ENCODE measurements at places on chromosomes 12 and 14.

DNA sequence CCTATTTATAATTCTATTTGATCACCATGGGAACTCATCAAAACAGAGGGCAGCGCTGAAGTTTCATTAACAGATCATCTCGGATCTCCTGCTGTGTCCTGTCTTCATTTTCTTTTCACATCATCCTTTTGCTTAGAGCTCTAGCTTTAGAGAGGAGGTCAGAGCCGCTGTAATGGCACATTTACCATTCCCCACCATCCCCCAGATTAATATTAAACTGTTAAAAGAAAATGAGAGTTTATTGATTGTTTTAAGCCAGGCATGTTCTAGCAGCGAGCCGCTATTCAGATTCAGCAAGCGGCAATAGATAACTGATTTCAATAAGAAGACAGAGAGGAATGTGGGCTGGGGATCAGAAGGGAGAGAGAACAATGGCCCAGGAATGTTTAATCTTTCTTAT lies 308.8 kb downstream of the EGLN3 start:
- no peak for DNase-seq

- DNase-seq = no peak
These were observed 27.0 kb upstream of the INSM2 start for GRCh38 chr14:35506927-35507326.

GRCh38 chr12:120121766-120122293 lies 5.3 kb upstream of the RAB35 start:
- DNase-seq = no peak

GRCh38 chr12:111642681-111643426 lies 42.9 kb downstream of the BRAP start:
- no peak for DNase-seq

DNA sequence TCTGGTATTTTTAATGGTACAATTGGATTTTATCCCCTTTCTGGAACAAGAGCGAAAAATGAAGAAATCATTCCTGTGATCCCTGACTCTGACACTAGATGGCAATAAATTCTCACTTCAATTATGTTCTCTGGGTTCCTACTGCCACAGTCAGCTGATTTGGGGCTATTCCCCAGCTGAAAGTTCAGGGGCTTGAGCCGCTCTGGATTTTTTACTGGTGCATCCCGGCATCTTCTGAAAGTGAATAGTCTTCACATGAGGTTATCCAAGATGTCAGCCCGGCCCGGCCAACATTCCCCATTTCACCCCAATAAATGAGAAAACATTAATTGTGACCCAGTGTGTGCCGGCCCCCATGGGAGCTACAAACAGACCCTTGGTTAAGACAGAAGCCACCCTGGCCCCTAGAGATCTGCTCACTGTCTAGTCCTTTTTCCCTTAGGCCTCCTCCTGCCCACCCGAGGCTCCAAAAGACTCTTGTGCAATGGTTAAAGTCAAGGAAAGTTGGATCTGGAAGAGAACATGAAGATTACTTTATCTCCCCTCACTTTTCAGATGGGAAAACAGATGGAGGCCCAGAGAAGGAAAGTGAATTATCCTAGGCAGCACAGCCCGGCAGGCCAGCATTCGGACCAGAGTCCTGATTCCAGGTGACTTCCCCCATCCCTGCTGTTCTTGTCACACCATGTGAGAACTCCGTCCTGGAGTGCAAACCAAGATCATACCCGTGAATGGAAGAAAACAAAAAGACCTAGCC lies 20.8 kb downstream of the CKAP4 start:
- no peak for DNase-seq

DNA sequence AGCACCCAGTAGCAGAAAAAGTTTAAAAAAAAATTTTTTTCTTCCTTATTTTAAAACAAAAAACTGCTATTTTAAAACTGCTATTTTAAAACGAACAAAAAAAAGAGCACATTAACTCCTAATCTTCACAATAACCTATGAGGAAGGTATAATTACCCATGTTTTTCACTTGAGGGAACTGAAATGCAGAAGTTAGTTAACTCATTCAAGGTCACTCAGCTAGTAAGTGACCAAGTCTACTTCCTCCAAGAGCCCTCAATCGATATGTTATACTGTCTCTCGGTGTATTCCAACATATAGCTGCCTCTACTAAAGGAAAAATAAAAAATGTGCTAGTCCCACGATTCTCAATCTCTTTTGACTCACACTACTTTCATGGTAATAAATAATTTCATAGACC lies 7.8 kb downstream of the RPAP3 start:
- no peak for DNase-seq

DNA sequence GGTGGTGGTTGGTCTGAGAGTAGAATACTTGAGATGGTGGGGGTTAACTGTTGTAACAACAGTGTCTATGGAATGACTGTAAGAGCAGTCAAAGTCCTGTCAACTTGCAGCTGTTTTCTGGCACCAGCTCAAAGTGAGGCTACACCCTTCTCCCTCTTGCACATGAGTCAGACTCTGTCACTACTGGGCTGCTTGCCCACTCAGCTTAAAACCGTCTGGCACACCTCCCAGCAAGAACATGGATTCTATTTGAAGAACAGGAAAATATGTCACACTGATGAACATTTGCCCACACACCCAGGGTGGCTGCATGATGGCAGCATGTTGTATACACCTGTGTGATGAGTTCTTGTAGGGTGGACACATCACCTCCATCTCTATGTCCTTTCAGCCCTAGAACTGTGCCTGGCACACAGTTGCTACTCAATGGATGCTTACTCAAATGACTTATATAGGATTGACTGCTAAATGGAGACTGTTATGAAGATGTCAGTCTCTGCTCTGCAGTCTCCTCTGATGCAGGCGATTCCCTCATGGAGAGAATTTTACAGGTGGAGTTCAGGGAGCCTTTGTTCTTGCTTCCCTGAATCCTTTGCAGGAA lies 19.3 kb upstream of the SERPINA6 start:
- DNase-seq = peak; percentile 17

DNA sequence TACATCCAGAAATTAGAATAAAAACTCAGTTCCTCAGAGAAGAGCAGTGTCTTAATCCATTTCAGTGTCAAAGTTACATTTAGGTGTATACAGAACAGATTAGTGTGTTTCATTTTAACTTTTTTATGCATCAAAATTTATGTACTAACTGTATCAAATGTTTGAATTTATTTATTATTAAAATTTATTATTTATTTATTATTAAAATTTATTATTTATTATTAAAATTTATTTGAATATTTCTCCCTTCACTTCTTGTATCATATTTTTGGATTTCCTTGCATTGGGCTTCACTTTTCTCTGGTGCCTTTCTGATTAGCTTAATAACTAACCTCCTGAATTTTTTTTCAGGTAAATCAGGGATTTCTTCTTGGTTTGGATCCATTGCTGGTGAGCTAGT lies 2.3 kb upstream of the TAS2R14 start:
- DNase-seq = no peak

GRCh38 chr12:105443802-105444652 lies 113.5 kb downstream of the C12orf75 start:
- DNase-seq = no peak

- no peak for DNase-seq
These were observed 285.3 kb downstream of the DAD1 start for GRCh38 chr14:22303589-22304195.

DNA sequence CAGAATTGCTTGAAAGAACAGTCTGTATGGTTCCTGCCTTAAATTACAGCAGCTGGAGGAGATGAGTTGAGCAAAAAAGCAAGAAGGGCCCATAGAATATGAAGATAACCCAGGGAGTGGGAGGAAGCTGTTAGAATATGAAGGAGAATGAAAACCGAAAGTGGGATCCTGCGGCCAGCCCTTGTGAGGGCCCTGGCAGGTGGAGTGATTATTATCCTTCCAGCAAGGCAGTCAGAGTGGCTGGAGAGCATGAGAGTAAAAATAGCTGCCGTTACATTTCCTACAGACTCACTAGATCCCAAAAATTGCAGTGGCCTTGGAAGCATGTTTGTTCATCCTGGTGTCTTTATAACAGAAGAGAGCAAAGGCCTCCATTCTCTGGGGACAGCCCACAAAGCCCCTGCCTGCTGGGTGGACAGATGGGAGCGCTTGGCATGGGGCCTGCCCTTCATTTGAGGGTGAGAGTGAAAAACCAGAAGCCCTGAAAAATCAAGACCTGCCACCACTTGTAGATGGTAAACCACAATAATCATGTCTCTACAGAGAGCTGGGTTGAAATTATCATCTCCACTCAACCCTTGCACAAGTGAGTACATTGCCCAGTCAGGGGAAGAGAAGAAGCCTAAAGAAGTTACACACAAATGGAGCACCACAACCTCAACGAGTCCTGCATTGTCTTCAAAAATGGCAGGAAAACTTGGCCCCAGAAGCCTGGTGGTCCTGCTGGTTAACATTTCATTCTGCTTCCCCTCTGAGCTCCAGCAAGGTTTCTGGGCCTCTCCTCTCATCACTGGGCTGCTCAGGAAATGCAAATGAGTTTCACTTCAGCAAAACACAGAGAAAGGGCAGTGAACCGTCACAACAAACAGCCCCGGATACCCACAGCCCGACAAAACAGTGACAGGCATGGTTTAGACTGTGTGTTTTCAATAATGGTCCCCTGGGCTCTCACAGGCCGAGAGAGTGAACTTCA lies 20.5 kb downstream of the ZDHHC22 start:
- peak; percentile 12 for DNase-seq

Measured in stimulated activated naive CD4-positive, alpha-beta T cell treated with Interleukin-2 at 50 U/mL for 16 hours (primary cell).